ENCODE measurements at places on chromosomes 6 and 20. TPM values are rescaled to one million over a fixed set of nuclear protein-coding genes. Genes with fewer than 3 reads are reported as not detected.

The PABPC1L gene
- total RNA-seq = 102 TPM

The LBP gene
- 0.15 TPM for total RNA-seq

The C20orf144 gene
- not detected for total RNA-seq

GRCh38 chr6:79515436-79515835 is 21.8 kb downstream of the LCA5 start:
- no peak for DNase-seq

DNA sequence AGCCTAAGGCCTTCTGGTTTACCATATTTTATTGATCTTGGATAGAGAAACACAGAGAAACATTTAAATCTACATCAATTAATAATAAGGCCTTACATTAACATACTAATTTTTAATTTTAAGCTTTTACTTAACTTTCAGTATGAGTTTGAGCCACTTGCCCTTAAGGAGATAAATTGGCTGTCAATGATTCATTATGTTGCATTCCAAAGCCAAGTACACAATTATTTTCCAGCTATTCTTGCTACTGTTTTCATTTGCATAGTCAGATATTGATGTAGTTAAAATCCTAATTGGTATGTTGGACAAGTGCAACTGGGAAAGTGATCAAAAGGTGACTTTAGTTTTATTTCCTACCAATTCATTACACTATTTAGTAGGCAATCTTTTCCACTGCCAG is 58.2 kb downstream of the MOCS1 start:
- no peak for DNase-seq

DNA sequence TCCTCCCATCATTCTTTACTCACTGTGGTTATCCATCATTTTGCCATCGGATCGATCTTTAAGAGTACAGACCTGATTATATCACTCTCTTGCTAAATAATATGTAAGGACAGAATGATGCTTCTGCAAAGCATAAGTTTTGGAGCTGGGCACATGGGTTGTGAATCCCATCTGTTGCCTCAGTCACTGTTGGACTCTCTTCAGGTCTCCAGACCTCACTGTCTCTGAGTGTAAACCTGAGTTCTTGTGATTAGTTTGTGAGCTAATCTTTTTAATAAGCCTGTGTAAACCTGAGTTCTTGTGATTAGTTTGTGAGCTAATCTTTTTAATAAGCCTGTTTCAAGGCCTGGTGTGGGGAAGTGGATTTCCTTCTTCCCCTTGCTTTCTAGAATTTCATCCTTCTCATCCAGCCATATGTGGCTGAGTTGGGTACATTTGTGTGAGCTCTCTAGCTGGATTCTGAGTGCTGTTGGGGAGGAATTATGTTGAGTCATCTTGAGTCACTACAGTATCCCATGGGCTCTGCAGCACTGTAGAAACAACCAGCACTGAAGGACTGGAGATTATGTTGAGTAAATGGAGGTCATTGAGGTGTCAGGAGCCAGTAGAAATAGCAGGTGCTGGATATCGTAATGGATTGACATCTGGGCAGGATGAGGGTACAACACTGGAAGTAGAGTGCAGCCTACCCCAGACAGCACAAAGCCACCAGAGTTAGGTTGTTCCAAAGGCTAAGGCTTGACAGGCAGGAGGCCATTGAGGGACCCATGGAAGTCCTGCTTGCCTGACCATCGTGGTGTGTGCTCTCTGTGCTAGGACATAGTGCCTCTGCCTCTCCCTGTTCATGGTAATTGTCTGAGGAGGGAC is 52.4 kb downstream of the SCAND1 start:
- DNase-seq = peak; percentile 60

DNA sequence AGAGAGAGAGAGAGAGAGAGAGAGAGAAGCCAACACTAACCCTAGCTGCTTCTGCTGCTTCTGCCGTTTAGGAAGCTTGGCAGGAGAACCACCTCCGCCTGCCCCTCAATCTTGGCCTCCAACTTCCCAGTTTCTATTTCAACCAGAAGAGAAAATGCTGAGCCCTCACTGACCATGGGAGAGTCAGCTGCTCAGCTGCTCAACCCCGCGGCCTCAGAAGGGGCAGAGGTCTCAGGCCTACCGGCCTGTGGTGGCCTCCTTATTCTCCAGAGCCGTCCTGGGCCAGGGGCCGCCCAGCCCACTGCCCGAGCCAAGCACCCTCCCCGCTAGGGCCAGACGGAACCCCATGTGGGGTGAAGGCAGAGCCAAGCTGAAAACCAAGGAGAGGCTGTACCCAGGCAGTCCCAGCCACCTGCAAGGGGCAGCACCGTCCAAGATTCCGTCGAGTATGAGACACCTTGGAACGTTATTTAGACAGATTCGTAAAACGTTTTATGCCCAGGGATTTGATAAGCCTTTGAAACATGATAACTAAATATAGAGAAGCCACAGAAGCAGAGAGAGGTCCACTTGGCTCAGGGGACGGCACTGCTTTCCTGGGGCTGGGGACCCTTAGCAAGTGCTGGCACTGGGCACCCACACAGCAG is 116.6 kb downstream of the DLL1 start:
- DNase-seq = no peak

- no peak for DNase-seq
Measured at GRCh38 chr20:63686492-63687321, 9.7 kb upstream of the TNFRSF6B start.

GRCh38 chr6:1837826-1838225 is 228.1 kb downstream of the FOXC1 start:
- DNase-seq = no peak

DNA sequence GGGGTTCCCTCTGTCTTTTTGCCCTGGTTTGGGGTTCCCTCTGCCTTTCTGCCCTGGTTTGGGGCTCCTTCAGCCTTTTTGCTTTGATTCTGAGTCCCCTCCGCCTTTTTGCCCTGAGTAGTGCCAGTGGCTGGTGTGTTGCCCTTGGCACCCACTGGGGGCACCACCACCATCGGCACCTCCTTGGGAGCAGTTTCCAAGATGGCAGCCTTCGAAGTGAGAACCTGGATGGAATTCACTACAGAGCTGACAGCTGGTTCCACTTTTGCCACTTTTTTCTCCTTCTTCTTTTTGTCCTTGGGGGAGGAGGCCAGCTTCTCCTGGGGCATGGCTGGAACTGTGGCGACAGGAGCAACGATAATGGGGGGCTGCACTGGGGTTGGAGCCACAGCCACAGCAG is 22.2 kb downstream of the RRBP1 start:
- no peak for DNase-seq

GRCh38 chr20:33846291-33846935 is 35.3 kb downstream of the CHMP4B start:
- DNase-seq = no peak

- DNase-seq = no peak
Measured at GRCh38 chr6:25277857-25278256, 1.3 kb upstream of the CARMIL1 start.

DNA sequence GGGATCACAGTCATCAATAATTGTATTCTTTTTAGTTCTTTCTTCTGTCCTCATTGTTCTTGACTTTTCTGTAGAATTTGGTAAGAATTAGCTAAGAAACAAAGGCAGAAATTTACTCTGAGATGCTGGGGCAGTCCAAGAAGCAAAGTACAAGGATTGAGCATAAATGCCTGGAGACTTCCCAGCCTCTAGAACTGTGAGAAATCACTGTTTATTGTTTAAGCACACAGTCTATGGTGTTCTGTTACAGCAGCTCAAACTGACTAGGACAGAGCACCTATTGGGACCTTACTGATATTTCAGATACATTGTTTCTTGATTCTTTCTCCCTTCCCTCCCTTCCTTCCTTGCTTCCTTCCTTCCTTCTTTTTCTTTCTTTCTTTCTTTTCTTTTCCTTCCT is 192.7 kb upstream of the SLC35B3 start:
- no peak for DNase-seq

GRCh38 chr6:103178193-103178592 is 1681.5 kb downstream of the HACE1 start:
- DNase-seq = no peak

- no peak for DNase-seq
Measured at GRCh38 chr20:51574248-51575033, 31.9 kb upstream of the NFATC2 start.

DNA sequence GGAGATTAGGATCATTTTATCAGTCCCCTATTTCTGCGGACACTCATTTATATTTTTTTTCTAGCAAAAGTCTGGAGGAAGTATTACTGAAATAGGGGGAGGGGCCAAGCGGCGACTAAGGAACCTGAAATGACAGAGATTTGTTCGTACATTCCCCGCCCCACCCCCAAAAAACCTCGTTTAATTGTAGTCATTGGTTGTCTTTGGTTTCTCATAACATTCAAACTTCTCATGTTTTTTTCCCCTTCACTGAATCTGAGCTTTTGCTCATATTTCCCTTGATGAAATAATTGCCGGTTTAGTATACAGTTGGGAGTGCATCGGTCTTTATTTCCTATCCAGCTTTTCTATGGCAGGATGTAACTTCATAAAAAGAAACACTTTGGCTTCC is 768 bp upstream of the FYN start:
- DNase-seq = no peak

- no peak for DNase-seq
Measured at GRCh38 chr20:6299456-6299855, 176.6 kb upstream of the FERMT1 start.

All from Panc1 (cell line).